ENCODE measurements at places on chromosomes 6 and 20.

- DNase-seq = no peak
Measured at GRCh38 chr6:109521080-109521479, 38.1 kb upstream of the ZBTB24 start.

- no peak for DNase-seq
Measured at GRCh38 chr6:45643126-45643525, 265.4 kb upstream of the SUPT3H start.

- DNase-seq = no peak
Measured at GRCh38 chr6:135461208-135461607, 36.3 kb downstream of the AHI1 start.

DNA sequence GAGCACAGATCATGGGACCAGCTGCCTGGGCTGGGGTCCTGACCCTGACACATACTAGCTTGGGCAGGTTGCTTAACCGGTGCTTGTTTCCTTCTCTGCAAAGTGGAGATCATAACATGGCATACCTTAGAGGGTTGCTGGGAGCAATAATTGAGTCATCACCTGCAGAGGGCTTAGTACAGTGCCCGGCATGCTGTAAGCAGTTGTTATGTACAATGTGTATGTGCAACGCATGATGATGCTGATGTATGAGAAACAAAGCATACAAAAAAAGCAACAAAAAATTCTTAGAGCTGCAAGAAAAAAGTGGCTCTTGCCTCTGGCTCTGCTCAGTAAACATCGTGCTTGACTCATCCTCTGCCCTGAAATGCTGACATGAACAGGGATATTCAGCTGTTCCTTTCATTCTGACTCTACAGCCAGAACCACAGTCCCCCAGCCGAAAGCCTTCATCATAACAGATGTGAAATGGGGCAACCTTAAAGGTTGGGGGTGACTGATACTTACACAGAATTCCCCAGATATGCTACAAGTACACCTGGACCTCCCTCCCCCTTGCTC lies 91.7 kb downstream of the CLIC5 start:
- DNase-seq = no peak

All from NCI-H82 (cell line).